ENCODE measurements at places on chromosomes 13 and 19.

GRCh38 chr13:100506600-100507422 is 81.8 kb downstream of the GGACT start:
- DNase-seq: no peak

DNA sequence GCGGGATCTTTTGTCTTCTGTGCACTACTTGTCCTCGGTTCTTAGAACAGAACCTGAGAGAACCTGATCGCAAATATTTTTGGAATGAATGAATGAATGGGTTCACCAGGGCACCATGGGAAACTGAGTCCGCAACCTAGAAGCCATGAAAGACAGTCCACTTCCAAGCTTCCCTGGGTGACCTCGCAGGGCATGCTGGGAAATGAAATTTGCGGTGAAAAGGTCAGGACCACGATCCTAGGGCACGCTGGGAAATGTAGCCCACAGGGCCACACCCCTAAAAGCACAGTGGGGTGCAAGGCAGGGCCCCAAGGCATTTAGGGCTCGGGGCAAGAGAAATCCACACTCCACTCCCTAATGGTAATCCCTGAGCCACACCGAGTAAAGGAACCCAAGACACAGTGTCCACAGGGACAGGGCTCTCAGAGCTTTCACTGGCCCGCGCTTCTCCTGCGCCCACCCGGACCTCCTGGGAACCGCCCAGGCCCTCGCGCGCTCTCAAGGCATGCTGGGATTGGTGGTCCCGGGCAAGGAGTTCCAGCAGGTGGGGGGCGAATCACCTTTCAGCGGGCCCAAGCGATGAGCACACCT is 1.1 kb upstream of the PPP1R12C start:
- DNase-seq: peak; percentile 54

- DNase-seq: no peak
Observed at GRCh38 chr19:35087393-35087792, 28.2 kb upstream of the FXYD3 start.

DNA sequence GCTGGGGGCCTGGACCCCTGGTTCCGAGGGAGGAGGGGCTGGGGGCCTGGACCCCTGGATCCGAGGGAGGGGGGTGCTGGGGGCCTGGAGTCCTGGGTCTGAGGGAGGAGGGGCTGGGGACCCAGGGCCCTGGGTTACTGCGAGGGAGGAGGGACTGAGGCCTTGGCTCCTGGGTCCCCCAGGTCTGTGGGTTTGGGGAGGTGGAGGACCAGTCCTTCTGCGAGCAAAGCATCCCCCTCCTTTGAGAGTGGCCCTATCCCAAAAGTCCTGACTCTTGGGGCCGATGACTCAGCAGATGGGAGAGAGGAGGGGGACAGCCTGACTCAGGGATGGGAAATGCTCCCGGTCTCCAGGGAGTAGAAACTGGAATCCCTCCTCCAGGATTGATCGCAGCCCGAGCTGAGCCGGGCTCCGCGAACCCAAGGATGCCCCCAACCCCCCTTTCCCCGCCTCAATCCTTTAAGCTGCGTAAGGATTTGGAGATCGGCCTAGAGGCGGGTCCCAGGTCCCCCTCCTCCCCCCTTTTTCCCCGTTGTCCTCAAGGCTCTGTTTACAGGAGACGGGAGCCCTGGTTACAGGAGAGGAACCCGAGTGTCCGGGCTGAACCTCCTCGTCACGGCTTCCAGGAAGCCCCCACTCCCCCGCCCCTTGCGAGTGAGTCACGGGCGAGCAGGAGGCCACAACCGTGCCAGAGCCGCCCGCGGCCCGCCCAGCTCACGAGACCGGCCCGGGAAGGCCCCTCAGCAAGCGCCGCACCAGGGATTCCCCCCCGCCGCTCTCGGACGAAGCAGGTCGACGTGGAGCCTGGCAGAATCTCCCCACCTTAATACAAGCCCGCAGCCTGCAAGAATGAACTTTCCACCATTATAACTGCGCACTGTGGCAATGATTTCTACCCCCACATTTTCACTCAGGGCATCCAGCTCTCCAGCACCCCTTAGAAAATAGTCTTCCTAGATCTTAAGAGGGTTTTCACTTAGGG is 3.0 kb upstream of the ZFP36 start:
- peak; percentile 98 for DNase-seq

DNA sequence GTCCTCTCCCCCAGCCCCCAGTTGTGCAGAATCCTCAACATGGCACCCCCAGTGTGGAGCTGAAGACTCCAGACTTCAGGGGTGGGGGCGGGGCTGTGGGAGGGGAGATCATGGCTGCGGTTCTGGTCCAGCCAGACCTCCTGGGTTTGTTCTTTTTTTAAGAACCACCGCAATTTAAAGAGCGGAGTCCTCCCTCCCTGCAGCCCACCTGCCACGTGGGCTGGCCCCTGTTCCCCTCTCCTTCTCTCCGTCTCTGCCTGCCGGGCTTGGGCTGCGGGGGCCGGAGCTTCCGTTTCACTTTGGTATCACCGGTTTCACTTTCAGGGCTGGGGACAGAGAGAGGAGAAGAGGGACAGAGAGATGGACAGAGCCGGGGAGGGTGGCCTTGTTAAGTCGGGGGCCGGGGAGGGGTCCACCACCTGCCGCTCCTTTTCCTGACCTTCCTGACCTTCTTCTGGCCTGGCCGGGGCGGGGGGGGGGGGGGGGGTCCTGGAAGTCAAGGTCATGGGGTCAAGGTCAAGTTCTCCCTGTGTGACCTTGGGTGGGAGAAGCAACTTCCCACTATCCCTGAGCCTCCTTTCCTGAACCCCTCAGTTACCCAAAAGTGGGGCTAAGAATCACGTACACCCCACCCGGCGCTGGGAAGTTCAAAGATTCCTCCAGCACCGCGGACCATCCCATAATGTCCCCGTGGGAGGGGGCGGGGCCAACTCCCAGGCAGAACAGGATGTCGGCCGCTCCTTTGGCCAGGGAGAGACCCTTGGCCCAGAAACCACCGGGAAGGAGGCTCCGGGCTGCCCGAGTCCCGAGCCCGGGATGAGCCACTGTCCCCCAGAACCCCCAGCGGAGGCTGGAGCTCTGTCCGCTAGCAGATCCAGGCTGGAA is 11.3 kb upstream of the ZBTB7A start:
- peak; percentile 81 for DNase-seq

Data from right hindlimb (tissue), 1 donor.